NCI-H345 (cell line): ENCODE measurements at places on chromosomes 2 and 18.

- DNase-seq, result no peak
Measured at GRCh38 chr2:221074238-221074637, 497.9 kb downstream of the EPHA4 start.

DNA sequence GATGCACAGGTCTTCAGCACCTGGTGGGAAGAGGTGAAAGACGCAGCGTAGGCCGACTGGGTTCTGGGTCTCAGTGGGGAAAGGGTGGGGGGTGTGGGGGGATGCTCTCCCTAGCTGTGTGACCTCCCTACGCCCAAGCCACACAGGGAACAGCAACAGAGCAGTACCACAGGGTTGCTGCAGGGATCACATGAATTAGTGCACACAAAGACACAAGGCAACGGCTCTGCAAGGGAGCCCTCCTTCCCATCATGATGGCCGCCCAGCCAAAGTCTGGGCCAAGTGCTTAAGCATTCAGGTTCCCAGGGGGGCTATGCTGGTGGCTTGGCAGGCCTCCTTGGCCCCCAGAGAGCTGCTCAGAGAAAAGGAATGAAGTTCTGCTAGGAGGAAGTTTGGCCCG is 28.2 kb upstream of the GBX2 start:
- DNase-seq, result no peak

- no peak for DNase-seq
Measured at GRCh38 chr2:66242099-66242789, 192.7 kb upstream of the MEIS1 start.

GRCh38 chr2:101806701-101807100 is 109.2 kb downstream of the MAP4K4 start:
- DNase-seq, result no peak

- no peak for DNase-seq
Measured at GRCh38 chr18:70294471-70295191, 5.8 kb downstream of the SOCS6 start.
